ENCODE measurements at places on chromosomes 13 and 19.
A peak's percentile ranks its signal among the peaks of the same experiment; 100 is the strongest.

DNA sequence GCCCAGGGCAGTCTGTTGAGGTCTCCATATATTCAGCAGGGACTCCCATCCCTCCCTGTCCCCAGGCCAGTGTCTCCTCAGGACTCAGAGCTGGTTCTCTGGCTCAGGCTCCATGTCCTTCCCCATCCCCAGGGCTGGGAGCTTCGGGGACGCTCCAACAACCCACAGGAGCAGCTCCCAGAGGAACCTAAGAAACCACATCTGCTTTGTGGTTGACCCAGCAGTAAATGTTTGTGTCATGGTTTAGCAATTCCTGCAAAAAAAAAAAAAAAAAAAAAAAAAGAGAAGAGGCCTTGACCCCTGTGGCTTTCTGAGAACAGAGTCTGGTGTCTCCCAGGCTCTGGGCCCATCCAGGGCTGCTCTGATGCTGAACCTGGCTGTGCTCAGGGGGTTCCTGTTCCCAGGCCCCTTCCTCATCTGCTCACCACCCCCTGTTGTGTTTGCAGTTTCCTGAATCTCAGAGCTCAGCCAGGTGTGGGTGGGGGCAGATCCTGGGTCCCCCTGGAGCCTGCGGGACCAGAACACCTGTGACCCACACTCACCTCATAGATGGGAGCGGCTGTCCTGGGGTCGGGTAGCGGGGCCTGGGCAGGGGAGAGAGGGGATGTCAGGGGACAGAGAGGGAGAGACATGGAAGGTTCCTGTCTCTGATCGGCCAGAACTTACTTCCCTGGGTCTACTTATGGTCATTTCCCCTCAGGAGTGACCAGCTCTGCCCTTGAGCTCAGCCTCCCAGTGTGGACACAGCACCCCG, 25.2 kb upstream of the CEACAM1 start:
- DNase-seq = no peak

- DNase-seq = no peak
Observed at GRCh38 chr13:23871616-23872220, 17.5 kb downstream of the MIPEP start.

- DNase-seq = no peak
Observed at GRCh38 chr19:4557971-4558941, 1.2 kb downstream of the SEMA6B start.

- DNase-seq = no peak
Observed at GRCh38 chr19:14061081-14061749, 661 bp downstream of the PALM3 start.

- DNase-seq = no peak
Observed at GRCh38 chr19:54506079-54506478, 3.4 kb downstream of the LAIR2 start.

DNA sequence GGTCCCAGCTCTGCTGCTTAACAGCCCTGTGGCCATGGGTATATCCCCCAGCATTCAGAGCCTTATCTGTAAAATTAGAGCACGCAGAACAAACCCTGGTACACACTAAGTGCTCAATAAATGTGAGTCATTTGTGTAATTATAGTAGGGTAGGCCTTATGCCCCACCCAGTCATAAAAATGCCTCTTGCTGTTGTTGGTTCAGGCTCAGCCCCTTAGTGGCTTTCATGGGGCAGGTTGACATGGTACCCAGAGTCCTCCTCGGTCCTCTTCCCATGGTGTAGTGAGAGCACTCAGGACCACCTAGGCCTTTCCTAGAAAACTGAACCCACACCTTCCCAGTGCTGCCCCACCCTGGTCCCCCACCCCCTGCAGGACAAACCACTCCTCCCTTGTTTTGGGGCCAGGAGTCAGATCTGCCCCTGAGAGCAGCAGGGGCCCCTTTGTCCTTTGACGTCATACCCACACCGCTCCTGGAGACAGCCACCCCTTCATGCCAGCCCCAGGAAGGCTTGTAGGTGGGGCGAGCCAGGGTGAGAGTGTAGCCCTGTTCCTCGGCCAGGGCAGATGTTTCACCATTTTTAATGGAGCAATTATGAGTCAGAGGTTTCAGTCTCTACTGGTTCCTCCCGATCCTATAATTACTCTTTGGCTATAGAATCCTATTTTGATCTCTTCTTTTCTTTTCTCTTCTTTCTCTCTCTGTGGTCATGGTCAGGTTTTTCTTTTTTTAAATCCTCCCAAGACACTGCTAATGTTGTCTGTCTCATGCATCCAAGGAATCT, 36.8 kb downstream of the ACTN4 start:
- no peak for DNase-seq

- no peak for DNase-seq
Observed at GRCh38 chr13:43390619-43391018, 367.2 kb downstream of the DNAJC15 start.

DNA sequence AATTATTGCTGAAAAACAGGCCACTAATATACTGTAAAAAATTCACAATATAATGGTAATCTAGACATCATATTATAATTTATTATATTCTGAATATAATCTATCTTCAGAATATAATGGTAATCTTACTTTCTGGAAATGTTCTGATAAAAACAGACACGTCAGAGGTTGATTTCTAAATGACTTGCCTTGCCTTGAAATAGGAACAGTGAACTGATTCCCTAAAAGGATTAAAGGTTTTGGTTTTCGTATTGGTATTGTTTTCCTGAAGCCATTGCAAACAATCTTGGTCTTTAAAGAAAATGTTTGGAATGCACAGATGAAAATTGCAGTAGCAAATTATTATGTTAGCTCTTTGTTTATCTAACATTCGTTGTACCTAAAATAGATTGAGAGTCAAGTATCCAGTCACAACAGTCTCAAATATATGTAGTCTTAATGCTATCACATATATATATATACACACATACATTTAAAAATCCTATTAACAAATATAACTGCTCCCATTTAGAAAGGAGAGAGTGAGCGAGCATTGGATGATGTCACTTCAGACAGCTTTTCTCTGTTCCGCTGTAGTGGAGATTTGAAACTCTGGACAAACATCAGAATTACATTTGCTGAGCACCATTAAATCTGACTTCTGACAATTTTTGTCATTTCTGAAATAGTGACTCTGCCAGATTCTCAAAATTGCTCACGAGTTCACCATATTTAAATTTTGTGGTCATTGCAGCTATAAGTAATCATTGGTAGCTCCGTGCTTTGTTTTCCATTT, 1.7 kb downstream of the ITM2B start:
- DNase-seq = peak; percentile 39

DNA sequence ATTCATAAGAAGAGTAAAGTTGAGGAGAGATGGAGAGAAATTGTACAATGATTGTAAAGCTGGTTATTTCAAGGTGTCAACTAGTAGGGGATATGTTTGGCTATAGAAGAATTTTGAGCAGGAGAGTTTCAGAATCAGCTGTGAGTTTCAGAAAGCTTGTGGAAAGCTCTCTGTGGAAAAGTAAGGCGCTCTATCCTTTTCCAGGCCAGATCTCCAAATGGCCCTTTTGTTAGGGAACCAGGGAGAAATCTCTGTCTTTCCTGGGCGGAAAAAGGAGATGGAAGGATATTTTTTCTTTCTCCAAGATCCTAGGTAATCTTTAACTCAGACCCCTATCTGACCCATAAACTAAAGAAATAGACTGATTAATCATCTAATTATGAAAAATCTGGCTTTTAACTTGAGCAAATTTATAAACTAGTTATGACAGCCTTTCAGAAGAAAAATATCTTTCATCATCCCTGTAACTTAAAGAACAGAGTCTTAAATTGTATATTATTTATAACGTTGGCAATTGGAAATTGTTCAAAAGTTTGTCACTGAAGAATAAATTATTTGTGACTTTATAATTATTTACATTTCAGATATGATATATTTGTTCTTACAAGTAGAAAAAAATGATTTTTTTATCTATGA, 34.5 kb downstream of the SPRY2 start:
- no peak for DNase-seq

- no peak for DNase-seq
Observed at GRCh38 chr19:45874620-45874966, 10.5 kb downstream of the FOXA3 start.

DNA sequence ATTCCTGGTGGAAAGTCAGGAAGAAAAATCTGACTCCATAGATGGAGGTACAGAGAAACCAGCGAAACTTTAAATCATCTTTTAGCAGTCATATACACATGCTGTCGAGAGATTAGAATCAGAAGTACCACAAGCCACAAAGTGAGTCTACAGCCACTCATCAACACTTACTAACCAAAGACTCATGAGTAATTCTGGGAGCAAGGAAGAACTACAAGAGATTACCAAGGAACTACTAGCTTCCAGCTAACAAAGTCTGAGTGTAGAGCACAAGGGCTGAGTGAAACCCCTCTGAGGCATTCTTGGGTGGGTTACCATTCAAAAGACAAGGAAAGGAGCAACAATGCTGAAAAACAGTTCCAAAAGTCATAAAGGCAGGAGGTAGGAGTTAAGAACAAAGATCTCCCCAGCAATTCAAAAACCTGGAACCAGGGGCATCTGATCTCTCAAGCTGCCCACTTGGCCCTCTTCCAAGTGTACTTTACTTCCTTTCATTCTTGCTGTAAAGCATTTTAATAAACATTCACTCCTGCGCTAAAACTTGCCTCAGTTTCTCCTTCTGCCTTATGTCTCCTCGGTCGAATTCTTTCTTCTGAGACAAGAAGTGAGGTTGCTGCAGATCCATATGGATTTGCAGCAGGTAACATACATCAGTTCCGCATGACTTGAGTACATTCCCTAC, 13.0 kb downstream of the RBM26 start:
- no peak for DNase-seq
